ENCODE measurements at places on chromosomes 4 and X. TPM values are rescaled to one million over a fixed set of nuclear protein-coding genes. Genes with fewer than 3 reads are reported as not detected.

IL1RAPL1 gene
- total RNA-seq: 15.2 TPM

TNMD gene
- total RNA-seq: 0.29 TPM

USP17L27 gene
- total RNA-seq: not detected

NXF2B gene
- not detected for total RNA-seq

- no peak for DNase-seq
These were observed 5.0 kb downstream of the ARHGAP4 start for GRCh38 chrX:153921070-153921469.

- no peak for DNase-seq
These were observed 350.3 kb downstream of the NR3C2 start for GRCh38 chr4:148091896-148092295.

- DNase-seq: no peak
These were observed 76.3 kb downstream of the ATP10D start for GRCh38 chr4:47561331-47561730.

DNA sequence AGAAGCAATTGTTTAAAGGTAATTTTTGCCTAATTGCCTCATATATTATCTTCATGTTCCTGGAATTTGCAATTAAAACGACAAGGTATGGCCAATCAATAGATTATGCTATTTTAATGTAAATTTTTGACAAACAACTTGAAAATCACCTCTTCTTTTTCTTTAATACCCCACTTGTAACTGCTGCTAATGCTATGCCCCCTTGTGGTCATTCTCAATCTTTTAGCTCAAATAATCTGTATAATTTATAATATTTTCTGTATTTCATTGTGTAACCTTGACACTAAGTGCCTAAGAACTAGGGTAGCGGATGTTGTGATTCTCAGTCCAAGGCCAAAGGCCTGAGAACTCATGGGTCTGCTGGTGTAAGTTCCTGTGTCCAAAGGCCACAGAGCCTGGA lies 831.7 kb upstream of the POU3F4 start:
- no peak for DNase-seq

- no peak for DNase-seq
These were observed 49.3 kb downstream of the MRPL1 start for GRCh38 chr4:77911842-77912450.

GRCh38 chr4:13988353-13989305 lies 361.1 kb upstream of the BOD1L1 start:
- no peak for DNase-seq

GRCh38 chr4:7431696-7432530 lies 2.8 kb downstream of the PSAPL1 start:
- DNase-seq: no peak

All from mesothelial cell of epicardium (in vitro differentiated cells).